ENCODE measurements at places on chromosomes 2 and 18. TPM values are rescaled to one million over a fixed set of nuclear protein-coding genes. Genes with fewer than 3 reads are reported as not detected.

DNA sequence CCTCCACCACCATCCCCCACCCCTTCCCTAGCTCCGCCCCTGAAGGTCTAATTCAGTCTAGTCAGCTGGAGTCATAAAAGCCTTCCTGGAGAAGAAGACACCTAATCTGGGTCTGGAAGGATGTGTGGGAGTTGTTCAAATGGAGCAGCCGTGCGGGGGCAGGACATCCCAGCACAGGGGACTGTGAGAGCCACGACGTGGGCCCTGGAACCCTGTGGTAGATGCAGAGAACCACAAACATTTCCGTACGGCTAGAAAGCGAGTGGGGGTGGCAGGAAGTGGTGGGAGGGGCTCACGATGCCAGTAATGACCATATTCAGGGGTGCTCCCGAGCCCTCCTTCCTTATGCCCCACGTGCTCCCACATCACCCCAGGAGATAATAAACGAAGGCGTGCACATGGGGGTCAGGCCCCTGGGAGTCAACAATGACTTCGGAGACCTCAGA, 20.9 kb upstream of the COL6A3 start:
- no peak for DNase-seq

The CFAP53 gene
- total RNA-seq: 1.1 TPM

DNA sequence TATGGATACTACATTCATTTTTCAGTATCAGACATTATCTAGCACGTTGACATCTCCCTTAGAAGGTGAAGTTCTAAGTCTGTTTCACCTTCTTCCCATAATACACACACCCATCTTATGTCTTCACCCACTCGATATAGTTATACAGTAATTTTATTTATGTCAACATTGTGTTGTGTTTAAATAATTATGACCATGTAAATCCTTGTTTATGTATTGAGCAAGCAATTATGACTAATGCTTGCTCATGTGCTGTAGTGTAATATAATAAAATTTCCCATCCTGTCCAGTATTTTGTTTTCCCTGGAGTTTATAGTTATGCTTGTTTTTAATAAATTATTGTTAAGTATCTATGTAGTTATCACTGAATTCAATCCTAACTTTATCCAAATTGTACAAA, 163.2 kb downstream of the MTX2 start:
- DNase-seq: no peak

The EHBP1 gene
- total RNA-seq: 60.0 TPM

GRCh38 chr2:101948625-101949155, 43.1 kb upstream of the IL1R2 start:
- DNase-seq: no peak

All from type B pancreatic cell (in vitro differentiated cells).